ENCODE measurements at places on chromosomes 4 and X. TPM values are rescaled to one million over a fixed set of nuclear protein-coding genes. Genes with fewer than 3 reads are reported as not detected.

SPOCK3 gene
- not detected for total RNA-seq

NSDHL gene
- total RNA-seq: 20.1 TPM

CXCL11 gene
- total RNA-seq: not detected

KCNE5 gene
- total RNA-seq: not detected

ZNF330 gene
- 16.9 TPM for total RNA-seq

SLC10A3 gene
- total RNA-seq: 18.9 TPM

EDNRA gene
- total RNA-seq: 1.3 TPM

NEIL3 gene
- not detected for total RNA-seq

DHRSX gene
- 46.5 TPM for total RNA-seq

DNA sequence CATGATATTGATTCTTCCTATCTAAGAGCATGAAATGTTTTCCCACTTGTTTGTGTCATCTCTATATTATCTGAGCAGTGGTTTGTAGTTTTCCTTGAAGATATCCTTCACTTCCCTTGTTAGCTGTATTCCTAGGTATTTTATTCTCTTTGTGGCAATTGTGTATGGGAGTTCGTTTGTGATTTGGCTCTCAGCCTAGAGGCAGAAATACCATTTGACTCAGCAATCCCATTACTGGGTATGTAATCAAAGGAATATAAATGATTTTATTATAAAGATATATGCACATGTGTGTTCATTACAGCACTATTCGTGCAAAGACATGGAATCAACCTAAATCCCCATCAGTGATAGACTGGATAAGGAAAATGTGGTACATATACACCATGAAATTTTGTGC, 172.7 kb upstream of the IL15 start:
- H3K4me3 ChIP-seq: no peak overlapping the region
- H3K27me3 ChIP-seq: no peaks in the 10 kb centered on the region
- H3K4me1 ChIP-seq: no peaks in the 10 kb centered on the region
- no peak for DNase-seq

- DNase-seq: no peak
- H3K36me3 ChIP-seq: no peaks in the 10 kb centered on the region
- no peaks in the 10 kb centered on the region for H3K27me3 ChIP-seq
- no peak overlapping the region for H3K27ac ChIP-seq
- no peaks in the 10 kb centered on the region for H3K4me1 ChIP-seq
Observed at GRCh38 chr4:108926061-108926460, 163.2 kb upstream of the ETNPPL start.

GRCh38 chr4:100945789-100946188, 401.5 kb downstream of the PPP3CA start:
- H3K4me3 ChIP-seq: no peak overlapping the region
- DNase-seq: no peak
- H3K27me3 ChIP-seq: no peaks in the 10 kb centered on the region

DNA sequence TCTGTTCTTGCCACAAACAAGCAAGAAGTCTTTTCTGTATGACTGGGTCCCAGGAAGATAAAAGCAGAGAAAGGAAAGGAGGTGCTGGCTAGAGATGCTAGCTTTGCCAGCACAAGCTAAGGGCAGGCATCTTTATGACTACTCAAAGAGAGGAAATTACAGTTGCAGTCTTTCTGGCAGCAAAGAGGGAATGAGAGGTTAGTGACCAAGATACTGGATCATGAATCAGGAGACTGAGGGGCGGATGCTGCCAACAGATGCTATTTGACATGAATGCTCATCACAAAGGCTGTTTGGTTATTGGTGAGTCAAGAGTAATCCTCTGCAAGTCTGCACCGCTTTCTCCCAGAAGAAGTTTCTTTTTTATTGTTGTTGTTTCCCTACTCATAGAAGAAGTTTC, 5.5 kb upstream of the XIAP start:
- H3K27ac ChIP-seq: no peak overlapping the region
- H3K4me3 ChIP-seq: no peak overlapping the region
- H3K4me1 ChIP-seq: peaks cover 3% of the 10 kb centered on the region
- DNase-seq: no peak

DNA sequence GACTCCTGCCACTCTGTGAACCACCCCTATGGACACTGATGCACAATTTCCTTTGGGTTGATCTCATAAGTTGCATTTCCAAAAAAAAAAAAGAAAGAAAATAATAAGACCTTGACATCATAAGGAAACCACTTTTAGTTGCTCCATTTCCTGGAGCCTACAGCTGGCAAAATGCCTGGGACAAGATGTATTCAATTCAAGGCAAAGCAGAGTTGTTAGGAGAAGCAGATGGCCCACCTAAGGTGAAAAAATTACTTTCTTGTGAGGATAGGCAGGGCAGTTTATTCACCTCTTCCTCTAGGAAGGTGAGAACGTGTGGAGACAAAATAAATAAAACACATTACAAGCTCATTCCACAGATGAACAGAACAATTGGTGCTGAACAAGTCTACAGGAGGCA, 14.1 kb upstream of the SCRG1 start:
- no peaks in the 10 kb centered on the region for H3K27me3 ChIP-seq
- no peak overlapping the region for H3K27ac ChIP-seq
- no peak overlapping the region for H3K4me3 ChIP-seq
- DNase-seq: no peak
- no peaks in the 10 kb centered on the region for H3K4me1 ChIP-seq

DNA sequence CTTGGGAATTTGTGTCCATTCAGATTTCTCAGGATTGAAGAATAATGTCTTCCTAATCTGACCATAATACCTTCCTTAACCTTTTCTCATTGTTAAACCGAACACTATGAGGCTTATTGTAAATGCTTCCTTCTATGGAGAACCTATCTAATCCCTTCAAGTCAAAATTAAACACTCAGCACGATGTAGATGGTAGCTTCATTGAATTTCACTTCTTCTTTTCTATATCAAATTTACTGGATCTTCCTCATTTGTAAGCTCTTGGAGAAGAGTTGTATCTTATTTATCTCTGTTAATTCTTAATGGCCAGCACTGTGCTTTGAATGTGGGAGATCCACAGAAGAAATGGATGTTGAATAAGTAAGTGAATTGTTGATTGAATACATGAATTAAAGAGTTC, 109.0 kb upstream of the RAPGEF2 start:
- H3K4me1 ChIP-seq: no peaks in the 10 kb centered on the region
- no peaks in the 10 kb centered on the region for H3K36me3 ChIP-seq
- no peak overlapping the region for H3K4me3 ChIP-seq

DNA sequence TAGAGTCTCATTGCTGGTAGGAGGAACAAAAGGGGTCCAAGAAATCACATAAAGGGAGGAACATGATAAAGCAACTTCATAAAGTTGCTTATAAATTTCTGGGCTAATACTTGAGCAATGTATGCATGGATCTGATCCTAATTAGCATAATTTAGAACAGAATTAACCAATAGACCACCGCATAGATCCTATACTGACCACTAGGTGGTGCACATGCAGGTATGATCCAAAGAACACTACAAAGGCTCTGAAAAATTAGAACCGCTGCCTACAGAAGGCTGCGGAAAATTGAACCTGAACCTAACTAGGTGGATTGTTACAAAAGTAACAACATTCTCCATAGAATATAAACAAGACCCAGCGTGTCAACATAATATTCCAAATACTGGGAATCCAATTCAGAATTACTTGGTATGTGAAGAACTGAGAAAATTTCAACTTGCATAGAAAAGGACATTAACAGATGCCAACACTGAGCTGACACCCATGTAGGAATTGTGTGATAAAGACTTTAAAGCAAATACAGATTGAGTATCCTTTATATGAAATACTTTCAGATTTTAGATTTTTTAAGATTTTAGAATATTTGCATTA, 23.3 kb downstream of the BRCC3 start:
- H3K4me3 ChIP-seq: no peak overlapping the region
- no peaks in the 10 kb centered on the region for H3K4me1 ChIP-seq
- peak; percentile 16 for DNase-seq
- no peaks in the 10 kb centered on the region for H3K27me3 ChIP-seq
- H3K36me3 ChIP-seq: no peaks in the 10 kb centered on the region
- no peak overlapping the region for H3K27ac ChIP-seq

- H3K27me3 ChIP-seq: no peaks in the 10 kb centered on the region
- H3K4me1 ChIP-seq: no peaks in the 10 kb centered on the region
- DNase-seq: no peak
- H3K4me3 ChIP-seq: no peak overlapping the region
- no peaks in the 10 kb centered on the region for H3K36me3 ChIP-seq
Observed at GRCh38 chr4:142866685-142867084, 20.6 kb upstream of the INPP4B start.

- H3K4me3 ChIP-seq: no peak overlapping the region
- no peaks in the 10 kb centered on the region for H3K27me3 ChIP-seq
- no peak overlapping the region for H3K27ac ChIP-seq
- H3K36me3 ChIP-seq: no peaks in the 10 kb centered on the region
- DNase-seq: peak; percentile 18
Observed at GRCh38 chr4:70722199-70722791, 531 bp downstream of the RUFY3 start.

DNA sequence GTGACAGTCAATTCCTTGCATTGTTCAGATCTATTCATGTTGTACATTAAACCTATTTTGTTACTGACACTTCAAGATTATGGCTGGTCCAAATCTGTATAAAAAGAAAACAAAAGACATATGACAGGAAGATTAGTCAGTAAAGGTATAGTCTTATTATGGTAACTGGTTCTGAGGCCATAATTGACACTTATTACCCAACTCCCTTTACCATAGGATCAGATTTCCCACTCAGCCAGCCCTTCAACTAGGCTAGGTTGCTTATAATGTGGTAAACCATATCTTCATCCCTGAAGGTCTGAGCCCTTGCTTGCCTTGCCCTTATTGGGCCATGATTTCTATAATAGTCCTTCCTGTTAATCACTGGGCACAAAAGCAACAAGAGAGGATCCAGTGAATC, 289.6 kb downstream of the CXXC4 start:
- H3K27me3 ChIP-seq: no peaks in the 10 kb centered on the region
- no peak overlapping the region for H3K4me3 ChIP-seq
- no peak for DNase-seq

GRCh38 chr4:113772319-113772718, 10.8 kb upstream of the CAMK2D start:
- H3K27ac ChIP-seq: no peak overlapping the region
- H3K27me3 ChIP-seq: no peaks in the 10 kb centered on the region
- no peaks in the 10 kb centered on the region for H3K36me3 ChIP-seq
- no peak for DNase-seq

- H3K27me3 ChIP-seq: no peaks in the 10 kb centered on the region
- H3K4me1 ChIP-seq: no peaks in the 10 kb centered on the region
- no peak for DNase-seq
- H3K27ac ChIP-seq: no peak overlapping the region
- H3K36me3 ChIP-seq: no peaks in the 10 kb centered on the region
Observed at GRCh38 chr4:134668237-134668636, 466.6 kb upstream of the PABPC4L start.

DNA sequence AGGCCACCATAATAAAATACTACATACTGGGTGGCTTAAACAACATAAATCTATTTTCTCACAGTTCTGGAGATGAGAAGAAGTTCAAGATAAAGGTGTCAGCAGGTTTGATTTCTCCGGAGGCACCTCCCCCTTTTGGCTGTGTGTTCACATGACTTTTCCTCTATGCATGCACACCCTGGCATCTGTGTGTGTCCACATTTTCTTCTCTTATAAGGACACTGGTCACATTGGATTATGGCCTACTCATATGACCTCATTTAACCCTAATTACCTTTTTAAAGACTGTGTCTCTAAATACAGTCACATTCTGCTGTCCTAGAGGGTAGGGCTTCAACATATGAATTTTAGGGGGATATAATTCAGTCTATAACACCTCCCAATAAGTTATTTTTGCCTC, 79.8 kb downstream of the DCLK2 start:
- no peak overlapping the region for H3K27ac ChIP-seq
- DNase-seq: no peak
- H3K4me1 ChIP-seq: no peaks in the 10 kb centered on the region
- H3K4me3 ChIP-seq: no peak overlapping the region

GRCh38 chr4:77450006-77450405, 155.6 kb upstream of the CXCL13 start:
- DNase-seq: no peak
- no peaks in the 10 kb centered on the region for H3K4me1 ChIP-seq
- no peaks in the 10 kb centered on the region for H3K36me3 ChIP-seq
- H3K27ac ChIP-seq: no peak overlapping the region

DNA sequence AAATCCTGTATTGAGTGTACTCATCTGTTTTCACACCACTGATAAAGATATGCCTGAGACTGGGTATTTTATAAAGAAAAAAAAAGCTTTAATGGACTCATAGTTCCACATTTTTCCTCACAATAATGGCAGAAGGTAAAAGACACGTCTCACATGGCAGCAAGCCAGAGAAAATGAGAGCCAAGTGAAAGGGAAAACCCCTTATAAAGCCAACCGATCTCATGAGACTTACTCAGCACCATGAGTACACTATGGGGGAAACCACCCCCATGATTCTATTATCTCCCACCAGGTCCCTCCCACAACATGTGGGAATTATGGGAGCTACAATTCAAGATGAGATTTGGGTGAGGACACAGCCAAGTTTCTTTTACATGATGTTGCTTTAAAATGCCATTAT, 171.9 kb downstream of the GALNTL6 start:
- H3K27ac ChIP-seq: no peak overlapping the region
- no peaks in the 10 kb centered on the region for H3K27me3 ChIP-seq
- DNase-seq: no peak
- no peaks in the 10 kb centered on the region for H3K4me1 ChIP-seq
- no peak overlapping the region for H3K4me3 ChIP-seq
- H3K36me3 ChIP-seq: no peaks in the 10 kb centered on the region

DNA sequence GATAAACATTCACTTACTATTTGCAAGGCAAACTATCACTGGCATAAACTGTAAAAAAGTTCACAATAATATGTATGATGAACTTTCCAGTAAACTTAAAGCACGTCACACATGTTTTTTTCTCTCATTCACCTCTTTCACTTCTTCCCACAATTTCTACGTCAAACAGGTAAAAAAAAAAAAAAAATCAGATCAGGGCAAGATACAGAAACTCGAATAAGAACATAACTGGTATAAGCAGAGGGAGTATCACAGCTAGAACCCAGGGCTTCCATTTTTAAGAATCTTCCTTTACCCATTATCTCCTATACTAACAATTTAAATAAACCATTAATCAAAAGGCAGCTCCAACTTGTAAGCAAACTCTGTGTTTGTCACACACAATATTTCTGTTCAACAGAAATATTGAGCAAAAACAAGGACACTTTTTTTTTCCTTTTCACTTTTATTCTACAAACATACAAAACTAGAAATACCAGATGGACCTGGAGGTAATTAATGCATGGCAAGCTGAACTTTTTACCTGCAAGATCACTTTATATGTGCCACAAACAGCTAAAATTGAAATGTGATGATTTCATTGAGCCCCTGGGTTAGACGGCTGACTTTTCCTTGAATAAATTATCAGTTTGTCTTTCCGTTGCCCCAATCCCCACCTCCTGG, 47.5 kb upstream of the NSUN7 start:
- H3K27ac ChIP-seq: peak overlapping the region; percentile 29
- H3K4me3 ChIP-seq: no peak overlapping the region
- H3K4me1 ChIP-seq: peaks cover 13% of the 10 kb centered on the region
- no peaks in the 10 kb centered on the region for H3K27me3 ChIP-seq
- no peaks in the 10 kb centered on the region for H3K36me3 ChIP-seq
- DNase-seq: no peak

- DNase-seq: no peak
- H3K36me3 ChIP-seq: no peaks in the 10 kb centered on the region
- H3K4me3 ChIP-seq: no peak overlapping the region
- no peaks in the 10 kb centered on the region for H3K27me3 ChIP-seq
- no peak overlapping the region for H3K27ac ChIP-seq
Observed at GRCh38 chr4:119623025-119623424, 5.6 kb downstream of the PDE5A start.

Data from body of pancreas (tissue), 4 donors.